Naive thymus-derived CD8-positive, alpha-beta T cell (primary cell): ENCODE measurements at places on chromosomes 4 and X.

- no peak for DNase-seq
Observed at GRCh38 chr4:44231006-44231405, 217.6 kb downstream of the KCTD8 start.

- DNase-seq, result no peak
Observed at GRCh38 chr4:74435296-74435695, 9.6 kb upstream of the AREG start.

- no peak for DNase-seq
Observed at GRCh38 chr4:121011780-121012340, 60.5 kb downstream of the NDNF start.

DNA sequence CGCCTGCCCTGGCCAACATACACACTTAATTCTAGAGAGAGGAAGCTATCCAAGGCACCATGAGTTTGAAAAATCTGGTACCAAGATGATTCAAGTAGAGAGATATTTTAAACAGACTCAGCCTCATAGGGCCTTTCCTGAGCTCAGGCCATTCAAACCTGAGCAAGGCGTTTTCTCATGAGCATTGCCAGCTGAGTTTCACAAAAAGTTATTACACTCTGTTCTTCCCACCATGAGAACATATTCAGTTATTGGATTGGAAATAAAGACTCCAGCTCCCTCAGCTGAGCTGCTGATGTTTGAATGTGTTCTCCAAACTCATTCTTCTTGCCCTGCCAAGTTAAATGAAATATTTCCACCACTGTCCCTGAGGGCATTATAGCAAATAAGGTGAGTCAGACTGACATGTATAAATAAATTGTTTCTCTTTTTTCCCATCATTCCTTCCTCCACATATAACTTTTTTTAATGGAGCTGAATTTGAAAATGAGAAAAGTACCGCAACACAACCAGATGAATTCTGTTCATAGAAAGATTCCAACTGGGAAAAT lies 429.6 kb downstream of the RAB28 start:
- no peak for DNase-seq

- DNase-seq, result no peak
Observed at GRCh38 chr4:122914292-122914904, 8.0 kb downstream of the NUDT6 start.

GRCh38 chr4:77148078-77148477 lies 8.9 kb upstream of the CCNG2 start:
- no peak for DNase-seq

GRCh38 chr4:37687194-37687562 lies 1.0 kb upstream of the RELL1 start:
- DNase-seq, result no peak
